ENCODE measurements at places on chromosomes 7 and 10.

GRCh38 chr10:123512901-123513775, 153.0 kb upstream of the GPR26 start:
- DNase-seq: no peak

- DNase-seq: no peak
Observed at GRCh38 chr10:96440361-96441292, 73.1 kb downstream of the TLL2 start.

GRCh38 chr7:140605337-140605736, 35.3 kb downstream of the DENND2A start:
- DNase-seq: no peak

DNA sequence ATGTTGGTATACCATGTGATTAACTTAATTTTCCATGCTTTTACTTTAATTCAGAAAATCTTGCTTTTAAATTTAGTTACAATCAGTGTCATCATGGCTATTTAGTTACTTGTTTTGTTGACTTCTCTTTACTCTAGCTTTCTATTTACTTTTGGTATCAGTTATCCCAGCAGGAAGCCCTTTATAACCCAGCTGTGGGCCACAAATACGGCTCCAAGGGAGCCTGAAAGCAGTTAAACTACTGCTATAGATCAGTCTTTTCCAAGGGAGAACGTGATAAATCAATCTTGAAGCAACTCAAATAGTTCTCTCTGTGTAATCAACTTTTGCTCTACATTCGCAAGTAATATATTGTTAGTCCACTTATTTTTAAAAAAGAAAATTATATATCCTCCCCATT, 287.4 kb downstream of the CACNA2D1 start:
- no peak for DNase-seq

GRCh38 chr10:95552679-95553342, 8.4 kb downstream of the SORBS1 start:
- DNase-seq: no peak

DNA sequence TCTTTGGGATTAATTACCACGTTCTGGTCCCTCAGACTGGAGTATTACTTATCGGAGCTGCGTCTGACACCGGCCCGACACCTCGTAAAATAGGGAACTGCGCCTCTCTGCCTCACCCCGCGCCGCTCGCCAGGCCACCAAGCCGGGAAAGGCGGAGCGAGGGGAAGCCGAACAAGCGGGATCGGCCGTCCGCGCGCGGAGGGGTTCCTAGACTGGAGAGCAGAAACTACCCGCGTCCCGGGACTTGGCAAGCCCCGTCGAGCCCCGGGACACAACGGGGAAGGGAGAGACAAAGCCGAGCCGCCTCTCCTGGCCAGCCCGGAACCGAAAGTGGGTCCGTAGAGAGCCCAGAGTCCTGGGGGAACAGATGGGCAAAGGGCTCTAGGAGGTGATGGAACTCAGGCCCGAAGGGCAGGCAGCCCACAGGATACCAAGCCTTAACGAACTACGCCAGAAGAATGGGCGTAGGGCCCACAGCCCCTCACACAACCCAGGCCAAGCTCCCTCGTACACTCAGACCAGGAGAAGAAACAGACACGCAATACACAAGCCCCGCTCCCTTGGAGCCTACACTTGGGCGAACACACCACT, 6.5 kb downstream of the LBX1 start:
- no peak for DNase-seq

DNA sequence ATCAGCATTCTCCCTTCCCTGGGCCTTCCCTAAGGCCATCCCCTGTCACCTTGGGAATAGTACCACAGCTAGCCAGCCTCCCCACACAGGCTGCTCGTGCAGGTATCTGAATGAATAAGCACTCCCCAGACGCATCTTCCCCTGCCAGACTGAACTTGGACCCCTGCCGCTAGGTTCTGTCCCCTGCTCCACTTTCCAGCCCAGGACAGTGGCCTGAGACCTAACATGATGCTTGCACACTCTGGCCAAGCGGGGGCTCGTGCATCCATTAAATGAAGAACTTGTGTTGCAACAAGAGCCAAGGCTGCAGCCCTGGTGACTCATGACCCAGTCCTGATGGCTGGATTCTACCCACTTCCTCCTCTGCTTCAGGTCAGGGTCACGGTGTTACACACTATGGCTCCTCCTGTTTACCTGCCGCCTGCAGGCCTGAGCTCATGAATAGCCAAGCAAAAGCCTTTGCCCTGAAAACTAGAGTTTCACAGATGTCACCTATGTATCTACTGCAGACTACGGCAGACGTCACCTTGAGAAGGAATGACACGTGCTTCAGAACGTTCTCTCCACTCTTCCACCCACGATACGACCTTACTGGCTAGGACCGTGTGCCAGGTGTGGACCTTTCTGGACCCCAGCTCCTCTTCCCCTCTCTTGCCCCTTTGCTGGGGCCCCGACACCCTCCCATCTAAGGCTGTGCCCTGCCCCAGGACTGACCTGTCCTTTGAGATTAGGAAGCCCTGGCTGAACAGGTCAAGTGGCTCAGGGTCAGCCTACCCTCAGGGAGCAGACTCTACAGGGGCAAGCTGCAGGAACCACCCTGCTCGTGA, 6.5 kb downstream of the ASB13 start:
- no peak for DNase-seq

GRCh38 chr7:20793248-20793647, 6.6 kb upstream of the SP8 start:
- DNase-seq: no peak

DNA sequence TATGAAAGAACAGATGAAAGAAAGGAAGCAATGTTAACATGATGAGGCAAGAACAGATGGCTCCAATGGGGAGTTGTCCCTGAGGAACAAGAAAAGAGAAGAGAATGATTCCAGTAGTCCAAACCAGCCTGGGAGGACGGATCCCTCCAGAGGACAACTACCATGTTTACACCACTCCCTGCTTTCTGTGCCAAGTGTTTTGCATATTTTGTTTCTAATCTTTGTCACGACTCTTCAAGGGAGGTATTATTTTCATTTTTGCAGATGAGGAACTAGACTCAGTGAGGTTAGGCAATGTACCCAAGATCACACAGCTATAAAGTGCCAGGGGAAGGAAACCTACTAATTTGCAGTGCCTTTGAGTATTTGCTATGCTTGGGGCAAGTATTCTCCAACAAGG, 116.2 kb downstream of the PARP12 start:
- DNase-seq: no peak

DNA sequence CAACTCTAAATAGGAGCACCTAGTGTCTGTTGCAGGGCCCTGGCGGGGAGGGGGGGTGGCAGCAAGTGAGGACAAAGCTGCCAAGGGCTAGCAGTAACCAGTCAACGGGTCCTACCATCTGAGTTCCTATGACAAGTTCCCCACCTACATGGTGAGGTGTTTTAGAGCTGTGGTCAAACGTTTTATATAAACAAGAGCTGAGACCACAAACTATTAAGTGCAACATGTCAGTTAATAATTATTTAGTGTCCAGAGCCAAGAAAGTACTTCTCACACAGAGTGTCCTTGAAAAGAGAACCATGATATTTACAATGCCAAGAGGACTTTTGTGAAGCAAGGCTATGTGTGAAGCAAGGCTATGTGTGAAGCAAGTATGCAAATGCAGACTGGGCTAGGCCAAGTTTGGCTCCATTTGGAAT, 434.7 kb downstream of the TNS3 start:
- DNase-seq: no peak

All from stimulated activated CD8-positive, alpha-beta memory T cell treated with anti-CD3 and anti-CD28 coated beads, Interleukin-4, amount 100 ng/mL, for 1 hour (primary cell).